ENCODE measurements at places on chromosomes 1 and 21.

GRCh38 chr1:3069491-3070308 is 697 bp downstream of the PRDM16 start:
- peak; percentile 34 for DNase-seq

DNA sequence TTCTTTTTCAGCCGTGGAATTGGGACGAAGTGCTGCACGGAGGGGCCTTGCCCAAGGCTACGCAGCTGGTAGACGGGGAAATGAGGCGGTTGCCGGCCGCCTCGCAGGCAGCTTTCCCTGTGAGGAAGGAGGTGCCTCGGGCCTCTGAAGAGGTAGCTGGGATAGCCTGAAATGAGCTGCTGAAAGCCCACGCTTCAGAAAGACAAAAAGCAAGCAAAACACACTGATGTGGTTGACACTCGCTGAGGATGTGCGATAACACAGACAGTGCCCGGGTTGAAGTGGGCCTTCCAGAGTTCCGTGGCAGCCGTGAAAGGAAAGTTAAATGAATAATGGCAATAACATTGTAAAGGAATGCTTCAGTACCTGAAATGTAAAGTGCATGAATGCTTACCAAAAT is 47.2 kb downstream of the S1PR1 start:
- DNase-seq: no peak

GRCh38 chr1:42932442-42932941 is 26.2 kb downstream of the SLC2A1 start:
- no peak for DNase-seq

- no peak for DNase-seq
Measured at GRCh38 chr1:228175316-228176023, 9.9 kb downstream of the IBA57 start.

All from dermis blood vessel endothelial cell (primary cell).